ENCODE measurements at places on chromosomes 3 and 15.

GRCh38 chr15:91275844-91276243, 175.8 kb downstream of the SV2B start:
- DNase-seq: peak; percentile 25

- no peak for DNase-seq
These were observed 16.5 kb upstream of the FBXO22 start for GRCh38 chr15:75887178-75887577.

DNA sequence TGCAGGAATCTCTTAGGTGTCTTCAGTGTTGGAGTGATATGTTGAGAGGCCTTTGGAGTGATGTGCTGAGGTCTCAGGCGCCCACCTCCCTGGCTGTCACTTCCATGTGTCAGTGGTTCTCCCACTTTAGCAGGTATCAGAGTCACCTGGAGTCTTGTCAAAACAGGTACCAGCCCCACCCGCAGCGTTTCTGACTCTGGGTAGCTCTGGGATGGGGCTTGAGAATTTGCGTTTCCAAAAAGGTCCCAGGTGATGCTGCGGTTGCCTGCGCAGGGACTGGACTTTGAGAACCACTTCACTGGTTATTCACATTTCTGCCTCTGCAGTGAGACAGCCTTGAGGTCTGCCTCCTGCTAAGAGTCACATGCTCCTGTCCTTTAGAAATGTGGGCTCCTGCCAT, 15.5 kb downstream of the UMPS start:
- no peak for DNase-seq

- DNase-seq: peak; percentile 88
These were observed 79.8 kb downstream of the RHCG start for GRCh38 chr15:89416339-89417183.

DNA sequence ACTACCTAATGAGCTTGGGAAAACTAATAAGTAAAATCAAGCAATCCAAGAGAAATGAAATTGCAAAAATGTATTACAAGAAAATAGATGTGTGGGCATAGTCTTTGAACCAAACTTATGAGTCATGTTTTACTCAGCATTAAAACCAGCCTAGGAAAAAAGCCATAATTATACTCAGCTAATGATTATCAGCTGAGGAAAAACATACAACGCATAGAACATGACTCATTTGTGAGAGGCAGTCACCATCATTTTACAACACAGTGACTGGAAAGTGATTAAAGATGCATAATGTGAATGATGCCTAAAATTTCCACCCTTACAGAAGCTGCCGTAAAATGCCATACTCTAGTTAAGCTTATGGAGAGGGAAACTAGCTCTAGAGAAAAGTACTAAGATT, 238.0 kb upstream of the EOMES start:
- DNase-seq: no peak

- DNase-seq: no peak
These were observed 540 bp upstream of the EDC3 start for GRCh38 chr15:74696398-74696729.

- DNase-seq: no peak
These were observed 272.1 kb upstream of the ALCAM start for GRCh38 chr3:105094588-105094987.

DNA sequence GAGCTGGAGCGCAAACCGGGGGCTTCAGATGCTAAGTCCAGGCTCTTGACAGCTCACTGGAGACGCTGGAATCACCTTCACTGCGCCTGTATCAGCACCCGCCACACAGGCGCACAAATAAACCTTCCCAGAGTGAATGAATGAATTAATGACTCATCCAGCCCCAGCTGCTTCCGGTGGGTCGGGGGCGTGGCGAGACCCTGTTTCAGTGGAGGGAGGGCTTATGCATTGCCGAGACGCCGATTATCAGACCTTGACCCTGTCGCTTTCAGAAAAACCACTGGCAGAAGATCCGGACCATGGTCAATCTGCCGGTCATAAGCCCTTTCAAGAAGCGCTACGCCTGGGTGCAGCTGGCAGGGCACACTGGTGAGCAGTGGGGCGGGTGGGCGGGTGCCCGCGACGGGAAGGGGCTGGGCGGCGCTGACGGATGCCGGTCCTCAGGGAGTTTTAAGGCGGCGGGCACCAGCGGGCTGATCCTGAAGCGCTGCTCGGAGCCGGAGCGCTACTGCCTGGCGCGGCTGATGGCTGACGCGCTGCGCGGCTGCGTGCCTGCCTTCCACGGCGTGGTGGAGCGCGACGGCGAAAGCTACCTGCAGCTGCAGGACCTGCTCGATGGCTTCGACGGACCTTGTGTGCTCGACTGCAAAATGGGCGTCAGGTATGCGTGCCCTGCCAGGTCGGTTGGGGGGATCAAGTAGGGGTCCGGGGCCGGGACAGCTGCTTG, 7.7 kb downstream of the ITPKA start:
- DNase-seq: no peak

GRCh38 chr3:86978111-86978551, 12.8 kb downstream of the VGLL3 start:
- DNase-seq: no peak

- DNase-seq: no peak
These were observed 398.9 kb upstream of the NR2F2 start for GRCh38 chr15:95931619-95932018.

GRCh38 chr3:167876620-167877281, 141.2 kb downstream of the SERPINI1 start:
- DNase-seq: peak; percentile 13

DNA sequence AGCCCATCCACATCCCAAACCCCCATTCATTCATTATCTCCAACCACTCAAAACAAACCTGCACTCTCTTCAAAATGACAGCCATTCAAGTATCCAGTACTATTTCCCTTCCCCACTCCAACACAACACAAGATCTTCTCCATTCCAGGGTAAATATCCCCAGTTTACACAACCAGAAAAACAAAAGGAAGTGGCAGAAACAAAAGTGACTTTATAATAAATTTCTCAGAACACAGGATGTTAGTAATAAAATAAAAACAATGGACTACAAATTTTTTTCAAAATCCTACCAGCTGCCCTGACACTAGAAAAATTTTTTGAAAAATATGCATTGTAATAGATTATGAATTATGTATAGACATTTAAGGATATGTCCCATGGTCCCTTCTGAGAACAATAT, 14.2 kb downstream of the CPA3 start:
- DNase-seq: no peak

GRCh38 chr15:66951531-66952320, 113.7 kb upstream of the SMAD3 start:
- no peak for DNase-seq

DNA sequence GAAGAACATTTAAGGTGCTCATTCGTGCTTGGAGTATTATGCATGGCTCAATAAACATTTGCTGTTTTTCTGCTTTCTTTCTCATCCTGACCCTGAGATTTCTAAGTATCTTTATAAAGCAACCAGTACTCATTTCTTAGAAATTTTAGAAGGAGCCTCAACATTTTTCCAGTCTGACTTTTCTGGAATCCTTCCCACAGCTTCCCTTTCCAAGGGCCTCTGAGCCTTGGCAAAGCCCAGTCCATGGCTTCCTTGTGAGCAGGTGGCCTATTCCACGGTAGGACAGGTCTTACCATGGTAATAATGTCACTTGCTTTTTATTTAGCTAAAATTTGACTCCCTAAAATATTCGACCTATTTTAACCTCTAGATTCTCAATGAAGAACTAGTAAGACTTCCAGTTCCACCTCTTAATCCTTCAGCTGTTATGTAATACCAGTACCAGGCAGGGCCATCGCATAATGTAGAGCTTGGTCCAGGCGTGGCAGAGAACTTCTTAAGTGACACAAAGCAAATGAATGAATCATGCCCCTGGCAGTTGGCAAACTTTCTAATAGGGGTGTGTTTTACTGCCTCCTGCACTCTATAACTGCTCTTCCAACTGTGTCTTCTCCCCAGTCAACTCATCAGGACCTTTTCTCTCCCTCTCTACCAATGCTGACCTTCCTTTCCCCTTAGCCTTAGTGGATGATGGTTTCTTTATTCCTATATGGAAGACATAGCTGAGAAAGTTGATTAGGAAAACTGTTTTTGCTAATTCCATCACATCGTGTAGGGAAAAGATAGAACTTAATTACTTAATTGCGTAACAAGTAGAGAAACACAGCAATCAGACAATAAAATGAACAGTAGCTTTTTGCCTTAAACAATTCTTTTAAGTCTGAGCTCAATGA, 894 bp upstream of the TM4SF4 start:
- DNase-seq: no peak

- peak; percentile 22 for DNase-seq
These were observed 459.2 kb upstream of the ARRDC4 start for GRCh38 chr15:97501291-97501690.

GRCh38 chr15:74013374-74013894, 18.9 kb downstream of the PML start:
- no peak for DNase-seq

GRCh38 chr3:64019271-64019670, 4.0 kb downstream of the PSMD6 start:
- DNase-seq: no peak

- DNase-seq: no peak
These were observed 23.3 kb downstream of the TLE3 start for GRCh38 chr15:70074380-70074779.

DNA sequence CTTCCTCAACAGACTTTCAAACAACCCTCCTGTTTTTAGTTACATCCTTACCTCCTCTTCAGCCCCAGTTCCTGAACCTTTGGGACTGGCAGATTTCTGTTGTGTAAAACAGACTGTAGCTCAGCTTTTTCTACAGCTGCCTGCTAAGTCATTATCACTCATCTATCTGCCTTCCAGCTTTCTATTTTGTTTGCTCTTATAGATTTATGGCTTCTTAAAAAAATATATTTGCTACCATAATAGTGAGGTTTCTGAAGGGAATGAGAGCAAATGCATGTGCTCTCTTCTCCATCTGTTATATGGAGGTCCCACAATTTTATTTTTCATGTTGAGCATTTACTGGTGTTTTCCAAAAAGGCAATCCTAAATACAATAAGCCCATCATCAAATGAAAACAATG, 18.2 kb upstream of the GJD2 start:
- DNase-seq: no peak

DNA sequence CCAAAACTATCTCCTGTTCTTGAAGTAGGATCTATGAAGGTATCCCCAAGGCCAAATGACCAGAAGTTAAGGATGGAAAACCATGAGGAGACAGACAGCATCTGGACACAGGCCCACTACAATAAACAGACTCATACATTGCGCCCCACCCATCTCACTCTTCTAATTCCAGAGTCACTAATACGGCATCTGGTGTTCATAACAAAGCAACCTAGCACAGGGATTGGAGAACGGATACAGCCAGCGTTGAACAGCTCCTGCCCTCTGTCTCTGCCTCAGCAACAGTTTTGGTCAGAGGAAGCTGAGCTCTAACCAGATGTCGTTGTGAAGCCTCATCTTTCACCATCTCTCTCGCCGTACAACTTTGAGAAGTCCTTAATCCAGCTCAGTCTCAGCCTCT, 44.5 kb upstream of the CCDC80 start:
- DNase-seq: no peak

GRCh38 chr15:57534281-57534680, 57.4 kb upstream of the MYZAP start:
- DNase-seq: no peak

- peak; percentile 93 for DNase-seq
These were observed at the start of gene MYO5C for GRCh38 chr15:52295421-52296001. Gene MYO5C, minus strand, starts transcription at chr15:52295804. Its CDS starts 168 bp downstream, at chr15:52295636.

GRCh38 chr3:197595470-197596185, 39.9 kb upstream of the BDH1 start:
- no peak for DNase-seq

DNA sequence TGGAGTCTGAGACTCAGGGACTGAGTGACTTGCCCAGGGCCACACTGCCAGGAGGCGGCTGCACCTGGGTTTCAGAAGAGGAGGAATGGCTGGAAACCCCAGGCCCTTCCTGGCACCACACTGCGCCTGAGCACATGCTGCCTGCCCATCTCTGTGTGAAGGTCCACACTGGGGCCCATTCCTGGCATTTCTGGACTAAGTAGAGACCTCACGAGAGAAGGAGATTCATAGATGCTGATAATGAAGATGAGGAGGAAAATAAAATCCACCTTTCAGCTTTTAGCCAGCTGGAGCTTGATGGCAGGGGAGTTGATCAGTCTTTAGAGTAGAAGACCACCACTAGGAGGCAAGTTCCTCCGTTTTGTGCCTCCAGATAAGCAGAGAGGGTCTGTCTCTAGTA, 40.2 kb upstream of the TF start:
- no peak for DNase-seq

GRCh38 chr15:67784090-67784781, 41.1 kb upstream of the SKOR1 start:
- peak; percentile 96 for DNase-seq

GRCh38 chr3:197206913-197207312, 91.5 kb downstream of the DLG1 start:
- DNase-seq: no peak

GRCh38 chr15:42213511-42213910, 5.4 kb upstream of the VPS39 start:
- no peak for DNase-seq

DNA sequence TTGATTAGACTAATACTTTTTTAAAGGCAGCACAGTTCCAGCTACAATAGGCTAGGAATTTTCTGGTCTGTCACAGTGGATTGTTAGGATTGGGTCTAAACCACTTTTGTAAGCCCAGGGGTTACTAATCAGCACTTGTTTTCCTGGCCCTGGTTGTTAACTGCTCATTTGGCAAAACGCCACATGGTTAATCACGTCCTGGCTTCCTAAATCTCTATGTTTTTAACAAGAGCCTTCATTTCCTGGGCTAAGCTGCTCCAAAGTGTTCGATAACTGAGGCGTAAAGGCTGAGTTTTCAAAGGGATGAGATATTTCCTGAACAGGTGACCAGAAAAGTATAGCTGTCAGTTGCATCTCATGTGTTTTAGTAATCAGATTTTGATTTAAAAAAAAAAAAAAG, 38.9 kb upstream of the CLRN1 start:
- DNase-seq: peak; percentile 68

- DNase-seq: peak; percentile 63
These were observed 1.3 kb downstream of the ISL2 start for GRCh38 chr15:76337696-76338485.

GRCh38 chr3:151843275-151843674, 29.4 kb downstream of the AADAC start:
- no peak for DNase-seq

- peak; percentile 3 for DNase-seq
These were observed 18.4 kb upstream of the BCHE start for GRCh38 chr3:165855581-165855980.

GRCh38 chr3:116256843-116257485, 188.3 kb downstream of the LSAMP start:
- no peak for DNase-seq

GRCh38 chr3:47347217-47347801, 33.5 kb upstream of the PTPN23 start:
- peak; percentile 66 for DNase-seq

- peak; percentile 17 for DNase-seq
These were observed 162.3 kb downstream of the PGPEP1L start for GRCh38 chr15:98845138-98845884.

DNA sequence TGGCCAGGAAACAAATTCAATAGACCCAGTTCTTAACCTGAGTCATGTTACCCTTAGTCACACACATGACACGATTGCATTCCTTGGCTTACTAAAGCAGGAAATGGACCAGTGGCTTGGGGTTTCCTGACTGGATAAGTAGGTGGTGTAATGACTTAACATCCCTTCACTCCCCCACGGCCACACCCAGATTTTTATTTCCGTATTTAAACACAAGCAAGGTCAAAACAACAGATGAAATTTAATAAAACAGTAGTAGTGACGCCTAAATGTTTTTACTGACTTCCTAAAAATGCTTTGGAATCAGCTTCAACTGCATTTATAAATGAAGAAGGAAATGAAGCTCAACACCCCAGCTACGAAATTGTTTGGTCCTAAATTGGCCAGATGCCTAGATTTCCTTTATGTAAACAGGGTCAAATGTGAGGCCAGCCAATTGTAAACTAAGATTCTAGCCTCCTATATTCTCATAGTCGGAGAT, 324.3 kb downstream of the CHST2 start:
- peak; percentile 95 for DNase-seq

Data from common myeloid progenitor, CD34-positive (primary cell).